Stimulated activated CD8-positive, alpha-beta memory T cell treated with anti-CD3 and anti-CD28 coated beads, Interleukin-12 subunit alpha, Interleukin-12 subunit beta, amount 100 ng/mL, for 1 hour (primary cell): ENCODE measurements at places on chromosomes 12 and 14.

DNA sequence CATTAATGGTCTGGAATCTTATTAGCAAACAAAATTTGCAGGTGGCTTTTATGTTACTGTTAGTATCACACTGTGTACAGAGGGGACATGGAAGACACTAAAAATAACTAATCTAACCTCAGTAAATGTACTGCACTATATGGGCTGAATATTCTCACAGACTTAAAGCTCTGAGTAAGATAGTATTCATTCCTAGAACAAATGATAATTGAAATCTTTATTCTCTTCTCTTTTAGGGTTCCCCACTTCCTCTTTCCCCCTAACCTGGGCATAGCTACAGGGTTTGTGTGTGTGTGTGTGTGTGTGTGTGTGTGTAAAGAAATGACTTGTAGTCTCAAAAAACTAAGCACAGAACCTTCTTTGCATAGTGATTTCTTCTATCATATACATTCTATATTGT is 21.4 kb upstream of the HECTD1 start:
- DNase-seq = no peak

DNA sequence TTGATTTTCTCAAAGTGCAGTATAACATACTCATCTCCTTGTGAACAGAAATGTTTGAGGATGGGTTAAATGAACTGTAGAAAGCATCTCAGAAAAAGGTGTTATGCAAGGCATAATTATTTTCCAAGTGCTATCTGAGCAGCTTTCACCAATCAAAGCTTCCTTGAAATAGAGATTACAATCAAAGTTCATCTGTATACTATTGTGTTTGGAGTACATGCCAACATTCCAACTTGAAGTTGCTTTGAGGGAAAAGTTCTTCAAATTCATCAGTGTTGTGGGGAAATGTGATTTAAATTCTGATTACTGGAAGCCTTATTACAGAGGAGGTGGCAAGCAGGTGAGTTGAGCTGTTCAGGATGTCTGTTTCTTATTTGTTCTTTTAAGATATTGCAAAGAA is 68.2 kb downstream of the TMTC2 start:
- DNase-seq = no peak

GRCh38 chr12:117857632-117858612 is 110.9 kb downstream of the KSR2 start:
- DNase-seq = peak; percentile 10

DNA sequence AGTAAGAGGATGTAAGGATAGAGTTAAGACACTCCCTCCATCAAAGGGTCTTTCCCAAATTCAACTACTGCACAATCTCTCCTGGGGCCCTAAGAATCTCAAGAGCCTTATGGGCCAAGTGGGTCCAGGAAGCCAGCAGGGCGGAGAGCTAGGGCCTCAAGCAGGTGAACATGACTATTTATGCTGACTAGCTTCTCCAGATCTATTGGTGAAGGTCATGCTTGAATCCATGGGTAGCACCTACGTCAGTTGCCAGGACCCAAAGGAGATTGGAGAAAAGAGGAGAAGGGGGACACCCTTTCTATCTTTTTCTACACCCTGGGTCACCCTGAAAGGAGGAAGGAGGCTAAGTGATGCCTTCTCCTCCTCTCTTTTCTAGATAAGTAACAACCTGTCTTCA is 534.2 kb upstream of the MIS18BP1 start:
- no peak for DNase-seq

GRCh38 chr12:1908758-1909157 is 9.7 kb downstream of the CACNA2D4 start:
- no peak for DNase-seq

- no peak for DNase-seq
Observed at GRCh38 chr12:103897316-103897715, 32.9 kb upstream of the HSP90B1 start.

DNA sequence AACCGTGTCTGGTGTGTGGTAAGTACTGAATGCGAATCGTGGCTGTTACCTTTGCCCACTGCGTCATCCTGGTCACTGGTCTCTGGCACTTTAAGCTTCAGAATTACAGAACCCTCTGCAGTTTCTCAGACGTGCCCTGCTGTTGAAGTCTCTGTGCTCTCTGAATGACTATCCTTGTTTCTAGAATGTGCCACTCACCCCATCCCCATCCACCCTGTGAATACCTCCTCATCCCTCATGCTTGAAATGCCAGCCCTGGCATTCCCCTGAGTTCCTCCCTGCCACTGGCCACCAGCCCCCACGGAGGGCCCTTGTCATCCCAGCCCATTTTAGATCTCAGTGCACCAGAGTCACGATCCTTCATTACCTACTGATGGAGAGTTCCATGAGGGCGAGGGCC is 21.3 kb downstream of the TPCN1 start:
- DNase-seq = no peak

- peak; percentile 33 for DNase-seq
Observed at GRCh38 chr12:64451687-64452558, at the start of gene TBK1. TBK1 (plus strand) TSS chr12:64452120; CDS start chr12:64455871, 3,751 bp downstream.

- DNase-seq = no peak
Observed at GRCh38 chr14:64649383-64649998, 54.7 kb upstream of the PLEKHG3 start.

GRCh38 chr12:1668833-1669543 is 21.9 kb upstream of the ADIPOR2 start:
- DNase-seq = no peak

DNA sequence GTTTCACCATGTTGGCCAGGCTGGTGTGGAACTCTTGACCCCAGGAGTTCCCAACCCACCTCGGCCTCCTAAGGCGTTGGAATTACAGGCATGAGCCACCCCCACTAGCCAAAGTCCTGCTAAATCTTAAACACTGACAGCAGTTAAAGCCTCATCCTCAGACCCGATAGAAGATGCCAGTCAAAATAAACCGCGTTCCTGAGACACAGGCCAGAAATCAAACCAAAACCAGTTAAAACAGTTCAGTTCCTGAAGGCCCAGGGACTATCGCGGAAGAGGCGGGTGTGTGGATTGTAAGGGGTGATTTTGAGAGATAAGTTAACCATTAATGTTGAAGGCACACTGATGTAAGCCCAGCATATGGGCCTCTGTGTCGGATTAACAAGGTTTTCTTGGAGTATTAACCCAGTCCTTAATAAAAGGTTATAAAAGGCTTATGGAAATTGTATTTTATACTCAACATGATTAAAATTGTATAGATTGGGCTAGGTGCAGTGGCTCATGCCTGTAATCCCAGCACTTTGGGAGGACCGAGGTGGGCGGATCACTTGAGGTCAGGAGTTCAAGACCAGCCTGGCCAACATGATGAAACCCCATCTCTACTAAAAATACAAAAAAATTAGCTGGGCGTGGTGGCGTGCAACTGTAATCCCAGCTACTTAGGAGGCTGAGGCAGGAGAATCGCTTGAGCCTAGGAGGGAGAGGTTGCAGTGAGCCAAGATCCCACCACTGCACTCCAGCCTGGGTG is 18.7 kb upstream of the CDCA4 start:
- no peak for DNase-seq

- DNase-seq = no peak
Observed at GRCh38 chr14:103427485-103428443, 42.5 kb downstream of the MARK3 start.

DNA sequence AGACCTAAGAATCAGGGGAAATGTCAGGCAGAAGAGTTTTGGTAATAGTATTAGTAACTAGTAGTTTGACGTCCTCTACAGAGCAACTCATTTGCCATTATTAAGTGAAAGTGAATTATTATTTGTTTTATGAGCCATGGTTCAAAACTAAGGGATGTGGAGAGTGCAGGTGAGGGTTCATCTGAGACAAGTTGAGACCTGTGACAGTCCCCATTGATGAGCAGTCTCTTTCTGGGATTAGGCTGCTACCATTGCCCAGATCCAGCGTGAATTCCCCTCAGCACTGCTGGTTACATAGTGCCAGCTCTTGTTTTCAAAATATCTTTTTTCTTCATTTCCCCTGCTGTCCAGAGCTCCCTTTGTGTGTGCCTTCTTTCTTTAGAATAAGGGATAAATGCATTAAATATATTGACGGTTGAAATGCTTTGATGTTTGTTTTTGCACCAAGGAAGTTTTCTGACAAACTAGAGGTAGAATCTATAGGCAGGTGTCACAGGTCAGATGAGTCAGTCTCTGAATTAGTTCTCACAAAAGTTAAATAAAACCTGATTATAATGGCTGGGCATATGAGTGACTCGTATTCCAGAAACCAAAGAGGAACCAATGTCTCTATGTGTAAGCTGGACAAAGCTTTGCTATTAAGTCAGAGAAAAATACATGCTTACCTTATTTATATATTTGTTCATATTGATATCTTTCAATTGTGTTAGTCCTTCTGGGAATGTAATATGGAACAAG is 381.4 kb downstream of the TMEM117 start:
- no peak for DNase-seq

DNA sequence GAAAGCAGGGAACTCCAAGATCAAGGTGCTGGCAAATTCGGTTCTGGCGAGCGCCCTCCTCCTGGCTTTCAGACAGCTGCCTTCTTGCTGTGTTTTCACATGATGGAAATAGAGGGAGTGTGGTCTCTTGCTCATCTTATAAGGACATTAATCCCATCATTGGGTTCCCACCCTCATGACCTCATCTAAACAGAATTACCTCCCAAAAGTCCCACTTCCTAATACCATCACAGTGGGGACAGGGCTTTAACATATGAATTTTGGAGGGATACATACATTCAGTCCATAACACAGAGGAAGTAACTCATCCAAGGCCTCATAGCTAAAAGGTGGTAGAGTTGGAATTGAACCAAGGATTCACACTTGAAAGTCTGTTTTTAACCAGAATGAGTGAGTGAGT is 28.6 kb downstream of the DYRK2 start:
- DNase-seq = no peak

GRCh38 chr14:74480046-74480445 is 13.1 kb downstream of the NPC2 start:
- no peak for DNase-seq

DNA sequence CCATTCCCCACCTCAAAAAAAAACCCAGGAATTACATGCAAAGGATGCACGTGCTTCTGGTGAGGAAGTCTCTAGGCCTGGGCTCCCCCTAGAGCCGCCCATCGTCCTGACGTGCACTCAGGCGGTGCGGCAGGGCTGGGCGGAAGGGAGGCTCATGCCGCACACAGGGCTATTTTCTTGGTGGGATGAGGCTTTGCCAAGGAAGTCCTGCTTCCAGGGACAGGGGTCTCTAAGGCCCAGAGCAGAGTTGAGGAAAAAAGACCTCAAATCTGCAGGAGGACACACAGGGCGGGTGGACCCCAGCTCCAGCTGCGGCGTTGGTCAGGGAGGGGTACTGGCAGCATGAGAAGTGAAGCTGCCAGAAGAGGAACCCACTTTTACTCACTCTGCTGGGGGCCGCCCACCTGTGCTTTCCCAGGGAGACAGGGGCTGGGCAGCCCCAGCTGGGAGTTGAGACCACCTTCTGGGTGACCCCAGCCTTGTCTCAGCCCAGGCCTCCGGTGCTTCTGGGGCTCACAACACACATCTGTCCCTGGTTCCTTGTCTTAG is 4.2 kb downstream of the RHOF start:
- DNase-seq = no peak

DNA sequence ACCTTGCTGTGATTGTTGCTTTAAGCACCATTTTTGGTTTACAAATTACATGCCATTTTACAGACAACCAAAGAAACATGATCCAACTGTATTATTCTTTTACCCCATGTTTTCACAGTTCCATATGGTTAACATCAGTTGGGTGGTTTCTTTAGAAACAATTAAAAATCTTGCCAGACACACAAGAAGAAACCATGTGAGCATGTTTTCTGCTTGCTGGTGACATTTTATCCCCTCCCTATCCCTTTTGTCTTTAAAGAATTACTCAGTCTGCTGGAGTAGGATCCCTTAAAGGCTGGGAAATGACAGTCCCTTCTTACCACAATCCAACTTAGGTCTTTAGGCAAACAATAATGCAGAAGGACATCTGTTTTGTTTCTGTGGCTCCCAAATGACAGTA is 121.8 kb upstream of the PLXNC1 start:
- DNase-seq = no peak

GRCh38 chr14:104266631-104267575 is 128.5 kb downstream of the KIF26A start:
- DNase-seq = no peak

DNA sequence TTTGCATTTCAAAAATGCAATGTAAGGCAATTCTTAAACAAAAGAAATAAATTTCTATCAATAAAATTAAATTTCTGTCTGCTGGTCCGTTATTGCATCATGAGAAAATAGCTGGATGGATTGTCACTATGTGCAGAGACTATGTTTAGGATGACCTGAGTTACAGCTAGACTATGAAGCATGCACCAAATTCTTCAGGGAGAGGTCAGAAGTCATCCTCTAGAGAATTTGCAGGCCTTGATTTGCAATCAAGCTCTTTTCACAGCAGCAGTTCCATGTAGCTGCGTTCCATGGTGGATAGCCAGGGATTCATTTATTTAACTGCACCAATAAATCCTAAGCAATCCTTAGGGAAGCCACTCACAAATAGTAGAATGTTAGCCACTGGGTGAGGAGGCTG is 253.7 kb downstream of the MSRB3 start:
- DNase-seq = no peak

- no peak for DNase-seq
Observed at GRCh38 chr12:116955382-116956021, 44.8 kb downstream of the FBXW8 start.

DNA sequence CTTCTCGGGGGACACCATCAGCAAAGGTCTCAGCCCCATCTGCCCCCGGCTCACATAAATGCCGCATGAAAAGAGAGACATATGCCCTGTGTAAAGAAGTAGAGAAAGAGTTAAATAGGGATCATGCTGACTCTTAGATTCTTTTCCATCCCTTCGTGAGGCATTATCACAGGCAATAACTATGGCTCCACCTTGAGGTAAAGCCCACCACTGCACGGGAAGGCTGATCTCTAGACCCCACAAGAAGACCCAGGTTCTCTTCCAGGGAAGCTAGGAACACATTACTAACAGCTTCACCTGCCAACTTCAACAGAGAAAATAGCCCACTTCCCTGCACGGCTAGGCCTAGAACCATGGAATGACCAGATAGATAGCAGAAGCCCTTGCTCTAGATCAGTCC is 14.1 kb upstream of the NOP2 start:
- DNase-seq = no peak

GRCh38 chr12:32053881-32054624 is 52.6 kb upstream of the BICD1 start:
- no peak for DNase-seq

DNA sequence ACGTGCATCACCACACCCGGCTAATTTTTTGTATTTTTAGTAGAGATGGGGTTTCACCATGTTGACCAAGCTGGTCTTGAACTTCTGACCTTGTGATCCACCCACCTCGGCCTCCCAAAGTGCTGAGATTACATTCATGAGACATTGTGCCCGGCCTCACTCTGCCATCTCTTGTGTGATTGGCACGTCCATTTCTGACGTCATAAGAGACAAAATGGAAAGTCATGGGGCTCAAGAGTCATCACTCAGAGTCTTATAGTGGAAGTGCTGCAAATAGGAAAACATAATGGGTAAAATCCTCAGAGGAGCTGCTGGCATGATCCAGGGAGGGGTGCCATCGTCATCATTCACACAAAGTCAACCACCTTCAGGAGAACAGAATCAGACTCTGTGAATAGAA is 54.2 kb upstream of the GPATCH2L start:
- DNase-seq = no peak

DNA sequence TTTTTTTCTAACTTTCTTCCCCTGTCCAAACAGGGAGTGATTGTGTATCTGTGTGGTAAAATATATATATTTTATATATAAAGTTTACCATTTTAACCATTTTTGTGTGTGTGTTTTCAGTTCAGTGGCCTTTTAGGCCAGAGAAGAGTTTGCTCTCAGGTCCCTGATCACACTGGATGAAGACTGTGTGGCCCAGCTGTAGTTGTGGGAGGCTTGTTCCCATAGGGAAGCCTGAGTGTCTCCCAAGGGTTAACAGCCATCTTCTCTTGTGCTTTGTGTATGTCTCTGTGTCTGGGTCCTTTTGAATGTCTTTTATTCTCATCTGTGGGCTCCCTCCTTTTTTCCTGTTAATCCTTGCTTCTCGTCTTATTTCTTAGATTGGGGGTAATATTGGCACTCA is 23.4 kb downstream of the CGRRF1 start:
- DNase-seq = no peak
